ENCODE measurements at places on chromosomes 1 and 21. TPM values are rescaled to one million over a fixed set of nuclear protein-coding genes. Genes with fewer than 3 reads are reported as not detected.

Gene ERG
- not detected for total RNA-seq

Gene VANGL2
- total RNA-seq: 0.12 TPM

Gene SH2D5
- 2.1 TPM for total RNA-seq

Gene KRTAP10-2
- not detected for total RNA-seq

Gene FAM72D
- total RNA-seq: not detected

Gene SLAMF6
- not detected for total RNA-seq

Gene OR2T29
- total RNA-seq: not detected

Gene ADAMTS4
- total RNA-seq: 15.5 TPM

Gene CD48
- not detected for total RNA-seq

Gene TSPEAR
- not detected for total RNA-seq

Gene LCK
- not detected for total RNA-seq

Gene AMIGO1
- 3.3 TPM for total RNA-seq

Gene EXO1
- 1.7 TPM for total RNA-seq

Gene ZNF593OS
- total RNA-seq: not detected

Gene EBNA1BP2
- total RNA-seq: 33.5 TPM

Gene LINGO4
- not detected for total RNA-seq

Gene LRRC3
- 1.3 TPM for total RNA-seq

Gene HAPLN2
- not detected for total RNA-seq

Gene ACKR1
- not detected for total RNA-seq

Gene RIPPLY3
- 0.16 TPM for total RNA-seq

Gene IFNLR1
- 0.32 TPM for total RNA-seq

Gene SYT11
- total RNA-seq: 44.4 TPM

Gene ATP1A4
- not detected for total RNA-seq

Gene SYNJ1
- 8.3 TPM for total RNA-seq

Gene USH2A
- total RNA-seq: under 0.01 TPM

Gene GCSAML
- total RNA-seq: not detected

Gene EDARADD
- 0.49 TPM for total RNA-seq

Gene NBPF9
- total RNA-seq: 19.7 TPM

Gene SLC22A15
- total RNA-seq: 22.3 TPM

Gene KCNJ9
- not detected for total RNA-seq

Gene FCRL5
- not detected for total RNA-seq

Gene CLCNKA
- 0.16 TPM for total RNA-seq

Gene AMY2B
- 10.3 TPM for total RNA-seq

Gene STYXL2
- total RNA-seq: 0.36 TPM

Gene BARHL2
- not detected for total RNA-seq

Gene GJA9
- total RNA-seq: under 0.01 TPM

Gene NCSTN
- total RNA-seq: 111 TPM

Gene TNFRSF4
- 0.24 TPM for total RNA-seq

Gene MROH9
- total RNA-seq: 0.36 TPM

Gene MLLT11
- total RNA-seq: 2.3 TPM

Gene CD34
- 1.9 TPM for total RNA-seq

Gene MYBPHL
- not detected for total RNA-seq

Gene IVL
- not detected for total RNA-seq

Gene FAM131C
- total RNA-seq: 0.65 TPM

Gene KRTAP19-5
- not detected for total RNA-seq

Gene SPOCD1
- 51.1 TPM for total RNA-seq

Gene PRELP
- 2.4 TPM for total RNA-seq

Gene ATP6V1G3
- not detected for total RNA-seq

Gene GPR52
- 2.4 TPM for total RNA-seq

Gene DIRAS3
- total RNA-seq: 2.2 TPM

Gene MYOM3
- total RNA-seq: 0.12 TPM

Gene NR1I3
- not detected for total RNA-seq

Gene AKT3
- 36.2 TPM for total RNA-seq

Gene RHOU
- 1.2 TPM for total RNA-seq

Gene S100A12
- total RNA-seq: not detected

Gene RGS4
- total RNA-seq: 8.3 TPM

Measured in hair follicle dermal papilla cell (primary cell).